ENCODE measurements at places on chromosomes 3 and 15.

GRCh38 chr3:154132777-154133375, 11.7 kb downstream of the ARHGEF26 start:
- no peak for DNase-seq

- no peak for DNase-seq
These were observed 123.4 kb upstream of the ROPN1 start for GRCh38 chr3:124115279-124115678.

DNA sequence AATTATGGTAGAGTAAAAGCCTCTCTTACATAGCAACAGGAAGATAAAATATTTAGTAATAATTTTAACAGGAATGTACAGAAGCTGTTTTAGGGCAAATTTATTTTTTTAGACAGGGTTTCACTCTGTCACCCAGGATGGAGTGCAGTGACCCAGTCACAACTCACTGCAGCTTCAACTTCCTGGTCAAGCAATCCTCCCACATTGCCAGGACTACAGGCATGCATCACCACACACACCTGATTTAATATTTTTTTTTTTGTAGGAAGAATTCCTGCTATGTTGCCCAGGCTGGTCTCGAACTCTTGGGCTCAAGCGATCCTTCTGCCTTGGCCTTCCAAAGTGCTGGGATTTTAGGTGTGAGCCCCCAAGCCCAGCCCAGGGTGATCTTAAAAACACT, 61.1 kb downstream of the PCCB start:
- DNase-seq, result no peak

DNA sequence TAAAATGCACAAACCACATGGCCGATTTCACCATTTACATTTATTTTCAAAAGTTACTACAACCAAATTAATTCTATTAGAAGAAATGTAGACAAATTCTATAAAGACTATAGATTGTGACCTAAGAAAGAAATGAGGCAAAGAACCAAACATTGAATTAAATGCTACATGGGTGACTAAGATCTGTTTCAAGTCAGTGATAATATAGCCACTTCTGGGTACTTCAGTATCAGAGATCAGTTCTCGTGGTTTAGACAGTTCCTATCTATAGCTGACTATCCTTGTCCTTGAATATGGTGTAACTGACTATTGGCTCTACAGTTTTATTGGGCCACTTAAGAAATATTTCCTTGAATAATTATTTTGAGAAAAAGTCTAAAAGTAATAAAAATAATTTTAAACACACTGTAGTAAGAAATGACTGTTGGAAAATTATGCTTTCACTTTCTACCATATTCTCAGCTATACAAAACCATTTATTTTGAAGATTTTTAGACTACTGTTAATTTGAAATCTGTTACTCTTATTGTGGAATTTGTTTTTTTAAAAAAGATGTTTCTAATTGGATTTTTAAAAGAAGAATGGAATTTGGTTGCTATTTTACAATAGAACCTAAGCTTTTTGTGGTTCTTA, 14.1 kb downstream of the KCNMB3 start:
- DNase-seq, result no peak

All from stimulated activated CD8-positive, alpha-beta memory T cell treated with anti-CD3 and anti-CD28 coated beads, Interleukin-7, amount 100 ng/mL, for 24 hours (primary cell).